ENCODE measurements at places on chromosomes 11 and 22.
A peak's percentile ranks its signal among the peaks of the same experiment; 100 is the strongest.

DNA sequence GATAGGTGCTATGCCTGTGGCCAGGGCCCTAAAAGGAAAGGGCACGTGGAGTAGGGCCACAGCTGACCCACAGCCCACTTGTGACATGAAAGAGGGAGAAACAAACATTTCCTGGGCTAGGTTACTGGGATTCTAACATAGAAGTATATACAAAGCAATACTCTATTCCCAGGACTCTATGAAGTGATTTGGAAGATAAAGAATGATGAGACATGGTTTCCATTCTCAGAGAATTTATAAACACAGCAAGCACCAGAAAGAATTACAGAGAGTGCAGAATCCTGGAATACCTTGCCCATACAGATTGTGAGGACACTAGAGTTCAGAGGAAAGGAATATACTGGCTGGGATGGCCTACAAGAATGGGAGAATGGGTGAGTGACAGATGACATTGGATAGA is 86.4 kb downstream of the KIRREL3 start:
- no peak for DNase-seq

- peak; percentile 22 for DNase-seq
Observed at GRCh38 chr11:35389897-35390465, 29.4 kb downstream of the SLC1A2 start.

GRCh38 chr11:93967258-93967657 is 53.9 kb upstream of the HEPHL1 start:
- no peak for DNase-seq

DNA sequence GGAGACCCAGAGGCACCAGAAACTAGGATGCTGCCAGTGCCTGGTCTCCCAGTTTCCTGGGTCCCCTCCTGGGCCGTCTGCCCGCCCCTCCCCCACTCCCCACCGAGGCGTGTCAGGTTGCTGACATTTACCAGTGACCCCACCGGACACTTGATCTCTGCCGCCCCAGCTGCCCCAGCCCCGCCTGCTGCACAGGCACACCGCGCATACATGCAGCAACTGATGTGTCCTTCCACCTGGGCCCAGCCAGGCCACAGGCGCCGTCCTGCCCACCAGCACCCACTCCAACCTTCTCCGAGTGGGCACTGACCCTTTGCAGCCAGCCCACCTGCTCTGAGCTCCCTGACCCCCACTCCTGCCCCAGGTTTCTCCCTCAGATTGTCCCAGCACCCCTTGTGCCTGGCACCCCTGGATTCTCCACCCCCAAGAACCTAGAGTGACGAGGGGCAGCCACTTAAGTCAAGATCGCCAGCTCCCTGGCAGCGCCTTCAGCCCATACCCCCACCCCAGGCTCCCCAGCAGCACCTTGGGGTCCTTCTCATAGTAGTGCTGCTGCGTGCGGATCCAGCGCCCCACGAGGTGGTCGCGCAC is 548 bp downstream of the PYGM start:
- no peak for DNase-seq

DNA sequence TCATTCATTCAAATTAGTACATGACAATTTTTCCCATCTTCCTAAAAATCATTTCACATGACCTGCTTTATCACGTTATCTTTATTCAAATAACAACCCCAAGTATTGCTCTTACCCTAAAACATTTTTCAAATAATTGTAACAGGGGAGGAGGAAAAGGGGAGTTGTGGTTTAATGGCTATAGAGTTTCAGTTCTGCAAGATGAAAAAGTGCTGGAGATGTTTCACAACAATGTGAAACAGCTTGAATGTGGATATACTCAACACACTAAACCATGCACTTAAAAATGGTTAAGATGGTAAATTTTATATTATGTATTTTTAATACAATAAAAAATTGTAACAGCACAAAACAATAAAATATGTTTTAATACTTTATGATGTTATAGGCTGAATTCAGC is 161.6 kb upstream of the GUCY1A2 start:
- no peak for DNase-seq

DNA sequence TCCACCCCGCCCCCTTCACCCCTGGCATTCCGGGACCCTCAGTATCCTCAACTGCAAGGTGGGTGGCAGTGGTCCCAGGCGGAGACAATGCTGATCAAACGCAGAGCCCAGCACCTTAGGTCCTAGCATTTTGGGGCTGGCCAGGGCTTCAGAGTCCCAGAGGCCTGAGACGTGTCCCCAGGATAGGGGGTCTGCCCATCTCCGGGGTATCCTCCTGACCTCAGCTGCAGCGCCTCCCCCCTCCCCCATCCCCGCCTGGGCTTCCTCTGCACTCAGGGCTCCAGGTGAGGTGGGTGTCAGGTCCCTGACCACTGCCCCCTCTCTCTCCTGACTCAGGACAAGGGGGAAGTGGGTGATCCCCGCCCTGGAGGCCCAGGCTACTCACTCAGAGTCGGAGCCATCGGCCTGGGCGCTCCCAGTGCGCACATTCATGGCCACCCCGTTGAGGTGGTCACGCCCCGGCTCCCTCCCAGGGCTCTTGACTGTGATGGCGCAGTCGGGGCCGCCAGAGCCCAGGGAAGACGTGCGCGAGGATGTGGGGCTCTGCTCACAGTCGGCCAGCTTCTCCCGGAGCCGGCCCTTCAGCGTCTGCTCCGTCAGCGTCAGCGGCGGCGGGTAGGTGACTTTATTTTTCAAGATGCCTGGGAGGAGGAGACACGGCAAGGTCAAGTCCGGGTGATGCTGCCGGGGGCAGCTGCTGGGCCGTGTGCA is 28.3 kb downstream of the TRMU start:
- no peak for DNase-seq

GRCh38 chr22:20124083-20124787 is 7.2 kb upstream of the TRMT2A start:
- no peak for DNase-seq

- no peak for DNase-seq
Observed at GRCh38 chr22:25966448-25966913, 202.8 kb upstream of the SEZ6L start.

DNA sequence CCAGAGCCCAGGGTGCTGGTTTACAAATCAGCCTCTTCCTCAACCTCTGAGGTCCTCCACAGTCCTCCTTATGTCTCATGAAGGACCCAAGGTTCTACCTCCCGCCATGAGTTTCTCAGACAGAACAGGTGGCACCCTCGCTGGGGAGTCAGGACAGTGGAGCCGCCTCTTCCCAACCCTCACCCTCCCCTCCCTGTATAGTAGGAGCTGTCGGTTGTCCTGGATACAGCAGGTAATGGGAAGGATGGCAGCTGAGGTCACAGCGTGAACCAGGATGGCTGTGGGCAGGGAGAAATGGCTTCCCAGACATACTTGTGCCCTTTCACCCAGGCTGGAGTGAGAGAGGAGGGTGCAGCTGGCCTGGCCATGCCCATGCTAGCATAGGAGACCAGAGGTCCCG is 134.6 kb downstream of the CHST1 start:
- no peak for DNase-seq

DNA sequence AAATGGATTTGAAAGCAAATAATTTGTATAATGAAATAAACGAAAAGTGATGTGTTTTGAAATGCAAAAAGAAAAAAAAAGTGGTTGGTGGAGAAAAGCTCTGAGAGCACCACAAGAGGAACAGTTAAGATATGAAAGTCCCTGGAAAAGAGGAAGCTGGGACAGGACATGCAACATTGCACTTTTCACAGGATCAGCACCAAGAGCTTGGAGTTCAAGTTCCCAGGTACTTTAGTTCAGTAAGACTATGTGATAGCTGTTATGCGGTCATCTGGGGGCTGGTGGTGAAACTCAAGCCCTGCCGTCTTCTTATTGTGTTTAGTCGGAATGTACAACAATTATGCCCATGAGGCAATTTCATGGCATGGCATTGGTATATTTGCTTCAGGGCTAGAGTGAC is 17.1 kb upstream of the MS4A4A start:
- DNase-seq: no peak

DNA sequence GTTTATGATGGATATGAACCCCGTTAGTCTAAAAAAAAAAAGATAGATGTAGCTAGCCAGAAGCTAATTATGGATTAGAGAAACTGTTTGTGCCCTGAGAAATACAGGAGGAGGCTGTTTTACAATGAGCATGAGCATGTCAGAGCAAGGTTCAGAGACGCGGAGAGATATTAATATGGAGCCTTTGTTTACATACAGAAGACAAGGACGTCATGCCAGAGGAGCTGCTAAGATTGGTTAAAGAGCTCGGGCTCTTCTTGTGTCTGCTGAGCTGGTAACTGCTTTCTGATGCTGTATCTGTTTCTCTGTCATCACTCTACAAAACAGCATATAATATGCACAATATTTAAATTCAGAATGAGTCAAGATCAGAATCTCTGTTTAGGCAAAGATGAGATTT is 24.9 kb upstream of the CCDC89 start:
- DNase-seq: no peak

DNA sequence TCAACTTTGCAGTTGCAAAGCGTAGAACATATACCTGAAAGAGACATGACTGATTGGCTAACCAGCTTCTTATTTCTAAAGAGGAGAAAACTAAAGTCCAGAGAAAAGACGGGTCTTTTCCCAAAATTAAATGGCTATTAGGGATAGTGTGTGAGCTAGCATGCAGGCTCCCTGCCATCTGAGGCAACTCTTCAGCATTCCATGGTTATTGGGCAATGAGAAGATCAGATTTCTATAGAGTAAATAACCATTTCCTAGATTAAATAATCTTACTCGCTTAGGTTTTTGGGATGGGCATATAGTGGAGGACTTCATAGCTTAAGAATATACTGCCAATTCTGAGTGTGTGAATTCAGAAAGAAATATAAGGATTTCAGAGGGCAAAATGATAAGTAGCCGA is 95.0 kb downstream of the PDHX start:
- no peak for DNase-seq

DNA sequence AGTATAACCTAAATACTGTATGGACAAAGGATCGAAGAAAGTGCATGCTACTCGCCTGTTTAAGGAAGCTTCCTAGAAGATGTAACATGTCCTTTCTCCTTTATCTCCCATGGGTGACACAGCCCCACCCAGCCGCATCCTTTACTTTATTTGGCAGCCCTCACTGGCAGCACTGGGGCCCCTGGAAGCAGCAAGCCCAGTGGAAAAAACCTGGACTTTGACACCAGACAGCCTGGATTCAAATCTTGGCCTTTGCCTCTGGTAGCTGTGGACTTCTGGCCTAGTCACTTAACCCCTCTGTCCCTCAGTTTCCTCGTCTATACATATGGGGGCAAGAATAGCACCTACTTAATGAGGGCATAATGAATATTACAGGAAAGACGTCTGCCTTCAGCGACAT is 67.1 kb downstream of the MYEOV start:
- DNase-seq: no peak

- DNase-seq: no peak
Observed at GRCh38 chr11:131717616-131718015, 347.2 kb downstream of the NTM start.

DNA sequence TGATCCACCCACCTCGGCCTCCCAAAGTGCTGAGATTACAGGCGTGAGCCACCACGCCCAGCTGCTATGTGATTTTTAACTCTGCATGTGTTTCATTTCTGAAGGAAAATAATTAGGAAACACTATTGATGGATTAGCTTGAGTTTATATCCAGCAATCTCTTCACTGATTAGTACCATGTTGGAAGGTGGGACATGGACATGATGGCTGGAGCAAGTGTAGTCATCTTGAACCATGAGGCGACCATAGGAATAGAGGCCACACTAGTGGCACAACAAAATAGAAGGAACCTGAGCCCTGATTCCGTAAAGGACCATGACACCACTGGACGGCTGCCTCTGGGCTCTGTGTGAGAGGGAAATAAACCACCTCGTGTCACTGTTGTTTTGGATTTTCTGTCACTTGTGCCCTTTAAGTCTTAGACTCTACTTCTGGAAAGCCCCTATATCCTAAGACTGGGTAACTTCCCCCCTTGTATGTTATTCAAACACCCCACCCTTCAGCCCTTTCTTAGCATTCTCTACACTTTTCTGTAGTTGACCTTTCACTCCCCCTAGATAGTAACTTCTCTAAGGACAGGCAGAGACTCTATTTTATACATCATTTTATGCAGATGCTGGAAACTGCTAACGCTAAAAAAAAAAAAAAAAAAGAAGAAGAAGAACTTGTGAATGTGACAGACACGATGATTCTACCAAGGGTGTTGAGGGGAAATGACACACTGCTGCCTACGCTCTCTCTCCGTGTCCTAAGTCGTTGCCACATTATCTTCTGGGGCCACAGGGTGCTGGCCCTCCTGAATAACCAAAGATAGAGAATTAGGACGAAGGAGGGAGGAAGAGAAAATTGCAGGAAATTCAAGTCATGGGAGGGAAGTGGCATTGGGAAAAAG is 2.7 kb upstream of the VPS37C start:
- DNase-seq: no peak

- DNase-seq: no peak
Observed at GRCh38 chr11:28618416-28618815, 510.2 kb downstream of the METTL15 start.

GRCh38 chr22:19919701-19920363 is 21.7 kb upstream of the COMT start:
- DNase-seq: no peak

- no peak for DNase-seq
Observed at GRCh38 chr22:35195821-35196220, 61.5 kb upstream of the HMGXB4 start.

DNA sequence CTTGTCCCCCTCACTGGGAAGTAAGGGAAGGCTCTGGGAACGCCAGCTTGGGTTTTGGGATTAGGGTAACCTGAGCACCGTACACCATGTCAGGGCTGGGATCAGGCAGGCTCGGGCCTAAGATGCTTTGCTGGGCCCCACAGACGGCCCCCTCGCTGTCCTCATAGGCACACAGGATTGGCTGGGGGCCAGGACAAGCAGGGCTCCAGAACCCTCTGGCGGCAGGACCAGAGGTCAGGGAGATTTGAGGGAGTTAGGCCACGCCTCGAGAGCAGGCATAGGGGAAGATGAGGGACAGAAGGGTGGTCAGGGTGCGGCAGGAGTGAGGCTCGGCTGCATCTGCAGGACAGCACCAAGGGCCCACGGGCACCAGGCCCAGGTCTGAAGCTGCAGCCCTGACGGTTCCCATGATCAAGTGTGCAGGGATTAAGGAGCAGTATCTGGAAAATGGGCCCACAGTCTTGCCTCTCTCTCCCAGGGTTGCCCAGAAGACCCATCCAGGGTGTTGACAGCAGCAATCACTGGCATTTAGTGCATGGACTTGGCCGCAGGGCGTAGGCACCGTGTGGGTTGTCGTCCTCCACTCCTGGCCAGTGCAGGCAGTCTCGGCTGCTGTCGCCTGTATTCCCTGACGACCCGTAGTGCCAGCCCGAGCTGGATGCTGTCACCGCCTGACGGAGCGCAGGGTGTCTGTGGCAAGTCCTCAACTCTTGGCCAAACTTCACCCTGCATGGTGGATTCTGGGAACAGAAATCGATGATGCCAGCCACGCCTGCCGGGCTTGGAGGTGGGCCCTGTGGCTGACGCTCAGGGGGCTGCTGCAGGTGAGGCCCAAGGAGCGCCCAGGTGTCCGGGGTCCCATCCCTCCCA is 15.7 kb upstream of the GNB1L start:
- DNase-seq: no peak

- DNase-seq: no peak
Observed at GRCh38 chr11:114073828-114074381, 14.4 kb downstream of the ZBTB16 start.

DNA sequence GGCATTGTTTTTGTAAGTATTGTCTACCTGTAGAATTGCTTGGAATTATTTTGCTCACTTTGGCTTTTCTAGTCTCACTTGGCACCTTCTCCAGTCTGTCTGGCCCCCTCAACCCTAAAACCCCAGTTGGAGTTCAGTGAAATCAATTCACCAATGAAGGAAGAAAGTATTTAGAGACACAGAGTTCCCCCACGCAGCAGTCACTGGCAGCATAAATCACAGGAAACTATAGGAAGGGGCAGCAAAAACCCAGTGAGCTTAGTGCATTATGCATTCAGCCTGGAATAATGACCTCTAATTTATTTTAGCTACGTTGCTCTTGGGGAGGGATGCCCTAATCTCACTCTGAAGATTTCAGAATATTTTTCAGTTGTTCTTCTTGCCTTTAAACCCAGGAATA is 204.7 kb upstream of the BLID start:
- DNase-seq: no peak

Measured in stimulated activated CD4-positive, alpha-beta T cell treated with anti-CD3 and anti-CD28 coated beads, Interleukin-2, amount 100 ng/mL, for 48 hours (primary cell).